ENCODE measurements at places on chromosomes 6 and 20.

GRCh38 chr20:25327521-25328235 lies 63.0 kb downstream of the ABHD12 start:
- DNase-seq, result no peak

DNA sequence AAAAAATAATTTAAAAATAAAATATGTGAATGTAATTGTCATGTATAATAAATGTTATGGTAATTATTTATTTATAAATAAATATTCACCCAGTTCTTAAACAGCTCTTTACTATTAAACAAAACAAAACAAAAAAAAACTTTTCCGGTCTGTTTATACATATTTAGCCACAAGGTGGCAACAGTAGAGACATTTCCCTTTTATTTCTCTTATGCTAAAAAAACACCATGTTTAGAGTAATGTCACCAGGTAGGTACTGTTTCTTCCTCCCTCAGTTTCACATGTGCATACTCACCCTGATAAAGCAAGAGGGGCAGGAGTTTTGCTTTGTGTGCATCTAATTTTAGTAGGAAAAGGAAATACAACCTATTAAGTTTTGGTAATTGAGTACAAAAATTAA lies 610.4 kb upstream of the IMPG1 start:
- no peak for DNase-seq

DNA sequence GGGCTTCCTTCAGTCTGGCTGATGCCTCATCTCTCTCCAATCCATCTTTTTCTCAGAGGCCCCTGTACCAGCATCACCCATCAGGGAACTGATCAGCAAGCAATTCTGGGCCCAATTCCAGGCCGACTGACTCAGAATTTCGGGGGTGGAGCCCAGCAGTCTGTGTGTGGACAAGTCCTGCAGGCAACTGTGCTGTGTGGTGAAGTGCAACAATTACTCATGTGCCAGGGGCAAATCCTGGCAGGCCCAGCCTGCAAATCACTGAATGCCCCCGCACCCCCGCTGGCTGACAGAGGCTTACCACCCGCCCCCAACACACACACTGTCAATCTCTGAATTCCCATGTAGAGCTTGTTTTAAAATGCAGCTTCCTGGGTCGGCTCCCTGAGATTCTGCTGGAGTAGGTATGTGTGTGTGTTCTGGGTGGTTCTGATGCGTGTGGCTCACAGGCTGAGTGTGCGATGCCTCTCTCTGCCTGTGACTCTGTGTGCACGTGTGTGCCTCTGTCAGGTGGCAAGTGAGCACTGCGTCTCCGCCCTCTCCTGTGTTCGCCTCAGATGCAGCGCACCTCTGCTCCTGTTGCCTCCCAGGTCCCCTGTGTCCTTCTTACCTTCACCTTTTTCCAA lies 45.4 kb downstream of the SSR1 start:
- DNase-seq, result peak; percentile 97

GRCh38 chr6:27178407-27178730 lies 69.1 kb upstream of the PRSS16 start:
- DNase-seq, result peak; percentile 35

- DNase-seq, result no peak
These were observed 156.1 kb downstream of the MRPL14 start for GRCh38 chr6:43970913-43971775.

GRCh38 chr20:4297127-4297826 lies 281.9 kb upstream of the RNF24 start:
- DNase-seq, result peak; percentile 29

DNA sequence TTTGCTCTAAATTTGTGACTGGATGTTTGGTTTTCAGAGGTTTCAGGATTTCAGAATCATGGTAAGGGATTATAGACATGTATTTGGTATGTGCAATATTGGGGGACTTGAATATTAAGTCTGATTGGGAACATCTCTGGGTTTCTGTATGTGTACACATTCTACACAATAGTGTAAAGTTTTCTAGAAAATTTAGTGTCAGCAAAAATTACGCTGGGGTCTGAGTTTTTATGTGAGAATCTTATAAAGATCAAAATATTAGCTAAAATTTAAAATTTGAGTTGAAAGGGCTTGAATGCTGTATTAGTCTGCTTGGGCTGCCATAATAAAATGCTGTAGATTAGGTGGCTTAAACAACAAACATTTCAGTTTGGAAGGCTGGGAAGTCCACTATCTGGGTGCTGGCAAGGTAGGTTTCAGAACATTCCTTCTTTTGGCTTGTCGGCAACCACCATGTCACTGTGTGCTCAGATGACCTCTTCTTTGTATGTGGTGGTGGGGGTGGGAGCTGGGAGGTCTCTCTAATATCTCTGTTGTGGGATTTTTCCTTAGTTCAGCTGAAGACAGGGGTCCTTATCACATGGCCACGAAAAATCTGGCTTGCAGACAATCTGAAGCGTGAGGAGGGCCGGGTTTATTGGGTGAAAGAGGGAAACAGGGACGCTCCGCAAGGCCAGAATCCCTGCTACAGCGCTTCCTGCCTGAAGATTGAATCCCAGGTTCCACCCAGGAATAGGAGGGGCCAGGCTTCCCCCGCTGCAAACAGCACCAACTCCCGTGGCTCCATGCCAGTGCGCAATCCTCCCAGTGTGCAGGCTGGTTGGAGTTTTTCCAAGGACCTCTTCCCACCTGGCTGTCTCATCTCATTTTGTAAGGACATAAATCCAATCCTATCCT lies 299.7 kb downstream of the PLCB1 start:
- peak; percentile 26 for DNase-seq

DNA sequence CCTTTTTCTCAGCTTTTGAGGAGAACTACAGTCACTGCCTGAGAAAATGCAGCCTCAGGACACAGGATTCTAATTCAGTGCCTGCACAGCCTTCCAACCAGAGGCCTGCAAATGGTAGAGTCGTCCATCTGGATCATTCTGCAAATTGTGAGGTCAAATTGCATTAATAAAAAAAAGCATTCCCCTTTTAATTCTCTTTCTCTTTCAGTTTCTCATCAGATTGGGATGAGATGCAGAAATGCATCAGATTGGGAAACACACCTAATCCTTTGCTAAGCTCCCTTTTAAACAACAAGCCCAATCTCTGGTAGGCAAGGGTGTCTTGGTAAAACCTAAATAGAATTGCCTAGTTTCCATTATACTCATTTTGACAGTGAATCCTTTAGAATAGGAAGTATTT lies 838.8 kb downstream of the MAFB start:
- no peak for DNase-seq

DNA sequence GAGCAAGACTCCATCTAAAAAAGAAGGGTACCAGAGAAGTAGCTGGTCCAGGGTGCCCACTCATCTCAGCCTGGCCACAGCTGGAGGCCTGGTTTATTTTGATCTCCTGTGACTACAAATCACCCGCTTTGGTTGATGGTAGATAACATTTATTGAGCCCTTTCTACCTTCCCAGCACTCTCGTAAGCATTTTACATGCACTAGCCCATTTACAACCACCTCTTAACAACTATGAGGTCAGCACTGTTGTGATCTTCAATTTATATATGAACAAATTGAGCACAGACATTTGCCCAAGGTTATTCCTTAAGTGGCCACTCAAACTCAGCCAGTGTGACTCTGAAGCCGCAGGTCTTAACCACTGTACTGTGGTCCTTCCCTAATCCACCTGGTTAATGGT lies 104.7 kb downstream of the EPM2A start:
- no peak for DNase-seq

GRCh38 chr20:15895560-15896084 lies 677.6 kb downstream of the KIF16B start:
- no peak for DNase-seq

Measured in hepatic stellate cell (primary cell).